Activated T-helper 2 cell treated with anti-CD3 and anti-CD28 coated beads, Interferon-gamma antibody, Interleukin-2, Interleukin-4, amounts not matched to agents 10 μg/mL and 5 μg/mL and 100 μg/mL, durations not matched to agents 14 hours and 24 hours and 36 hours (primary cell): ENCODE measurements at places on chromosomes 11 and 22. TPM values are rescaled to one million over a fixed set of nuclear protein-coding genes. Genes with fewer than 3 reads are reported as not detected.

Gene TPBGL
- total RNA-seq, result 0.25 and 0.32 TPM in 2 replicates

DNA sequence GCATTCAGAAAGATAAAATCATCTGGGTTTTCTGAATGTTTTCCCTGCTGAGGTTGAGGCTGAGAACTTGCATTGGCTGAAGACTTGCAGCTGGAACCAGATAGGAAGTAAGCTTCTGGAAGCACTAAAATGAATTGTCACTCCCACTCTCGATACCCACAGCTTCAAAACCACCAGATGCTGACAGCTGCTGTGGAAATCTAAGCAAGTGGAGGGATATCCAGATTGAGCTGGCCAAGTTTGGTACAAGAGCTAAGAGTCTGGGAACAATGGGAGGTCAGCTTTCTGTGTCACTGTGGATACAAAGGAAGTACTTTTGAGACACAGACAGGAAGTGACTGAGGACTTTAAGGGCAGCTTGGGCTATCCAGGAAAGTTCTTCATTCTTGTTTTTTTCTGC is 51.3 kb upstream of the CD44 start:
- no peak for DNase-seq
- H3K36me3 ChIP-seq, result no peaks in the 10 kb centered on the region
- peaks cover 54% of the 10 kb centered on the region for H3K4me1 ChIP-seq

- H3K27me3 ChIP-seq, result peaks cover 24% of the 10 kb centered on the region
- peaks cover 5% of the 10 kb centered on the region for H3K4me1 ChIP-seq
- no peak overlapping the region for H3K4me3 ChIP-seq
- H3K36me3 ChIP-seq, result no peaks in the 10 kb centered on the region
- no peak overlapping the region for H3K27ac ChIP-seq
These were observed 96.5 kb downstream of the RPL27A start for GRCh38 chr11:8779107-8779506.

DNA sequence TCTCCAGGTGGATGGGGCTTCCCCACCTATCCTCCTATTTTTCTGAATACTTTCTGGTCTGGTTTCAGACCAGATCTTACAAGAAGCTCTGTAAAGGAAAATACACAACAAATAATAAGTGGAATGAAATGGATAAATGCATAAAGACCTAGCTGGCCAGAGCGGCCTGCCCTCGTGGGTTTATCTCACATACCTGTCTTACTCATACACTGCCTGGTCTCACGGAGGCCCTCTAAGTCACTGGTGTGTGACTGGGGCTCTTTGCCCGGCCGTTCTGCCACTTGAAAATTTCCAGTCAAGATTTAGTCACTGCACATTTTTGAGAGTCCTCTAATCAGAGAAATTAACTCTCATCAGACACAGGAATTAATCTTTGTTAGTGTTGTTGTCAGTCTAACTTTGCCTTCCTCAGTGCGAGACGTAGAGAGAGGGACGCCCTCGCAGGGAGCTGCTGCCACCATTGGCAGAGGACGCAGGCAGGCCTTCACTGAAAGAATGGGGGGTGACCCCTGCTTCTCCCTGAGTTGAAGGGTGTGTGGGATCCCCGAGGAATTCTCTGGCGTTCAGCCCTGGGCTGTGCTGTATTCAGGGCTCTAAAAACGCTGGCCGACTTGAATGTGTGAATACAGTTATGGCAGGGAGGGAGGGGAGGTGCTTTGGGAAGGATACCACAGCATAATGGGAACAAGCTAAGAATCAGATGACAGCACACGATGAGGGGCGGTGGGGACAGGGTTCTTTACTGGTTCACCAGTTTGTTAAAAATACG is 46.3 kb upstream of the CADM1 start:
- H3K27me3 ChIP-seq, result no peaks in the 10 kb centered on the region
- no peaks in the 10 kb centered on the region for H3K4me1 ChIP-seq
- no peak overlapping the region for H3K27ac ChIP-seq
- DNase-seq, result no peak
- H3K4me3 ChIP-seq, result no peak overlapping the region

DNA sequence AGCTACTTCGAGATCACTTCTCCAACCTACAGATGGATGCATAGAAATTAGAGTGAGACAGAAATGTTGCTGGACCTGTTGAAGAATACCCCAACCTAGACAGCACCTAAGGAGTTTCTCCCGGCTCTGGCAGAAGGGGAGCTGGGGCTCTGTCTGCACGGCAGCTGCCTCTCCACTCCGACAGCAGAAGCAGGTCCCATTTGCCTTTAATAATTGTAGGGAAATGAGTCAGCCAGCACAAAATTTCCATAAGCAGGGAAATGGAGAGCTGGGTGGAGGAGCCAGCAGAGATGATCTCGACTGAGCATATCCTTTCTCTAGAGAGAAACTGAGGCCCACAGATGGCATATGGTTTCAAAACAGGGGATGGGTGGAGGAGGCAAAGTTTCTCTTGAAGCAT is 80.1 kb downstream of the EFCAB6 start:
- no peak overlapping the region for H3K27ac ChIP-seq
- peaks cover 3% of the 10 kb centered on the region for H3K27me3 ChIP-seq
- H3K4me3 ChIP-seq, result no peak overlapping the region
- H3K4me1 ChIP-seq, result no peaks in the 10 kb centered on the region

DNA sequence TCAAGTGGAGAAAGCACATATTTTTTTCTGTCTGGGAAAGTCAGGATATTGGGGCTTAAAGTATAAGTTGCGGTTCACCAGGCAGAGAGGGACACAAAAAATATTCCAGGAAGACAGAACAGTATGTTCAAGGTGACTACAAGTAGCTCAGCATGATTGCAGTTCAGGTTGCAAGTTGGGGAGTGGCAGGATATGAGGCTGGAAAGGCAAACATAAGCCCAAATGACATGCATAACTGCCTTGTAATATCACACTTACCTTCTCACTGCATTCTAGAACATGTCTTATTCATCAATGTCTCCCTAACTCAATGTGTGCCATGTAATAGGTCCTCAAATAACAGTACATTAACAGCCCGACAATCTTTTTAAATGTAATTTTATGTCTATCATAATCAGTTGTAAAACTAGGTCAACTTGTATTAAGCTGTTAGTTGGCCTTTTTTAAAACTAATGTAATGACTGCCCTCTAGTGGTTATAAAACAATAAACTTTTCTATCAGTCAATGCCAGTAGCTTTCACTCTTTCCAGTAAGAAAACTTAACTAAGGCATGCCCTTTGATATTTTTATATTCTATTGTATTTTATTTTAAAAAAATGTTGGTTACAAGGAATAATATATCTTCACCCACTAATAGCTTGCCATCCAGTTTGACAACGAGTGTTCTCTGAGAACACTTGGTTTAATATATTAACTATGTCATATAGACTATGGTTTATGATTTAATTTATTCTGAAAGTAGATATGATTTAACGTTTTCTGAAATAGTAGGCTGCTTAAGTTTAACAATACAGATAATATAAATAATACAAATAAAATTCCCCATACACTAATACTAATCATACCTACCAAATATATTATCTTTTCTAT is 39.4 kb upstream of the CFAP300 start:
- H3K4me1 ChIP-seq, result peaks cover 6% of the 10 kb centered on the region
- H3K4me3 ChIP-seq, result no peak overlapping the region
- DNase-seq, result no peak
- peaks cover 11% of the 10 kb centered on the region for H3K27me3 ChIP-seq
- no peaks in the 10 kb centered on the region for H3K36me3 ChIP-seq

DNA sequence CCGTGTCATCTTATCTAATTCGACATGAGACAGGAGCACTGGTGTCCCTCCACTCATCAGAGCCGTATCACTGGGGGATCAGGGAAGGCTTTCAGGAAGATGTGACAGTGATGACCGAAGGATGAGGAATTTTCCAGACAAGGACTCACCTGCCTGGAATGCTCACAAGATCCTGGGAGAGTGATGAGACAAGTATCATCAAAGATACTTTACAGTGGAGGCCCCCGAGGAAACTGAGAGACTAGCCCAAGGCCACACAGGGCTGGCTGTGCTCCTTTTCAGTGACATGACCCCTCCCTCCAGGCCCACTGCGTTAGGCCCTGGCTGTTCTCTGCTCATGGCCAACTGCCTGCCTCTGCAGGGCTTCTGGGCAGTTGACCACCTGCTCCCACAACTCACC is 13.0 kb downstream of the CLPB start:
- no peaks in the 10 kb centered on the region for H3K27me3 ChIP-seq
- H3K36me3 ChIP-seq, result peaks cover 4% of the 10 kb centered on the region
- DNase-seq, result no peak
- H3K27ac ChIP-seq, result no peak overlapping the region
- H3K4me3 ChIP-seq, result no peak overlapping the region
